Activated CD8-positive, alpha-beta memory T cell treated with anti-CD3 and anti-CD28 coated beads, Interleukin-2, amount 10 ng/mL, durations not matched to agents 7 days and 5 days (primary cell): ENCODE measurements at places on chromosomes 11 and 22. TPM values are rescaled to one million over a fixed set of nuclear protein-coding genes. Genes with fewer than 3 reads are reported as not detected.

The GVQW3 gene
- 4.0 TPM for total RNA-seq

The CSTPP1 gene
- total RNA-seq: 14.5 TPM

The BTBD18 gene
- total RNA-seq: not detected

DNA sequence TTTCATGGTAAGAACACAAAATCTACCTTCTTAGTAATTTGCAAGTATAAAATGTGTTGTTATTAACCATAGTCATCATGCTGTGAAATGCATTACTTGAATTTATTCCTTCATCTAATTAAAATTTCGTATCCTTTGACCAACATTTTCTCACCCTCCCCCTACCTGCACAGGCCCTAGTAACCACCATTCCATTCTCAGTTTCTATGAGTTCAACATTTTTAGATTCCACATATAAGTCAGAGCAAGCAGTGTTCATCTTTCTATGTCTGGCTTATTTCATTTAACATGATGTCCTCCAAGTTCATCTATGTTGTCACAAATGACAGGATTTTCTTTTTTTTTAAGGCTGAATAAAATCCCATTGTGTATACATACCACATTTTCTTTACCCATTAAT, 43.5 kb upstream of the CCDC179 start:
- DNase-seq: no peak
- no peak overlapping the region for H3K27ac ChIP-seq
- peaks cover 2% of the 10 kb centered on the region for H3K36me3 ChIP-seq
- peaks cover 3% of the 10 kb centered on the region for H3K4me1 ChIP-seq

GRCh38 chr11:64358907-64359711, at the start of gene RPS6KA4:
RPS6KA4 (plus strand) TSS chr11:64359162; CDS start chr11:64359236, 74 bp downstream.
- no peak for DNase-seq
- H3K27ac ChIP-seq: peak within 1 kb of the TSS; percentile 81
- peaks cover 41% of the 10 kb centered on the region for H3K4me1 ChIP-seq
- H3K36me3 ChIP-seq: peaks cover 20% of the 10 kb centered on the region
- no peaks in the 10 kb centered on the region for H3K27me3 ChIP-seq

- no peak overlapping the region for H3K27ac ChIP-seq
- no peaks in the 10 kb centered on the region for H3K27me3 ChIP-seq
- DNase-seq: no peak
- H3K4me1 ChIP-seq: peaks cover 15% of the 10 kb centered on the region
- no peak overlapping the region for H3K4me3 ChIP-seq
- peaks cover 27% of the 10 kb centered on the region for H3K36me3 ChIP-seq
Measured at GRCh38 chr11:88377144-88377543, 39.6 kb upstream of the CTSC start.

GRCh38 chr11:117127171-117127901, 16.8 kb upstream of the PAFAH1B2 start:
- no peak overlapping the region for H3K4me3 ChIP-seq
- no peaks in the 10 kb centered on the region for H3K36me3 ChIP-seq
- peaks cover 3% of the 10 kb centered on the region for H3K4me1 ChIP-seq
- no peak overlapping the region for H3K27ac ChIP-seq
- H3K27me3 ChIP-seq: peaks cover 10% of the 10 kb centered on the region

- no peaks in the 10 kb centered on the region for H3K4me1 ChIP-seq
- H3K4me3 ChIP-seq: no peak overlapping the region
- no peak for DNase-seq
- H3K27me3 ChIP-seq: no peaks in the 10 kb centered on the region
- no peak overlapping the region for H3K27ac ChIP-seq
- no peaks in the 10 kb centered on the region for H3K36me3 ChIP-seq
Measured at GRCh38 chr11:70034740-70035365, 43.3 kb upstream of the ANO1 start.

DNA sequence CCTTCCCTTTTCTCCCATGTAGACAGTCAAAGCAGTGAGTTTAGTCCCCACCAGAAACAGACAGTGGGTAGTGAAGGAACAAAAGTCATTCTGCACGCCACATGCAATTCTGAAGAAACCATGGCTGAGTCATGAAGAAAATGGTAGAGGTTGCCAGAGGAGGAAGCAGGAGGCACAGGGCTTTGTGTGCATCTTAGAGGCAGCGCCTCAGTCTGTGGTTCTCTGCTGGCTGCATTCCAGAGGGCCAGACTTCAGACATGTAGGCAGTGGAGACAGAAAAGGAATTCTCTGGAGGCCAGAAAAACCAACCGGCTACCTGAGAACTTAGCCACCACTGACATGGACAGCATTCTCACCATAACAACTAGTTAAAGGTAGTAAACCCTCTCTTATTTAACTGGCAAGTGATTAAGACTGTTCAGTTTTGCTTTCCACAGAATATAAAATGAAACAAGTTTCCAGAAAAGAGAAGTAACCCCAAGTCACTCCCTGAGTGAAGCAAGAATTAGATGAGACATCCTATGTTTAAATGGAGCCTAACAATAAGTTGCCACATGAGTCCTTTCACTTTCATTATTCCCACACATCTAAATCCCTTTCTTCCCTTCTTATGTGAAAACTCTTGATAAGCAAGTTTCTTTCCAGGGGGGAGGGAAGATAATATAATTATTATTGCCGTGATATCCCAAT, 556.1 kb downstream of the SOX6 start:
- no peak overlapping the region for H3K4me3 ChIP-seq
- peaks cover 3% of the 10 kb centered on the region for H3K4me1 ChIP-seq
- H3K27me3 ChIP-seq: no peaks in the 10 kb centered on the region
- DNase-seq: no peak
- no peaks in the 10 kb centered on the region for H3K36me3 ChIP-seq
